ENCODE measurements at places on chromosomes 7 and 10.

- DNase-seq: no peak
These were observed 64.1 kb downstream of the HHEX start for GRCh38 chr10:92753865-92754264.

DNA sequence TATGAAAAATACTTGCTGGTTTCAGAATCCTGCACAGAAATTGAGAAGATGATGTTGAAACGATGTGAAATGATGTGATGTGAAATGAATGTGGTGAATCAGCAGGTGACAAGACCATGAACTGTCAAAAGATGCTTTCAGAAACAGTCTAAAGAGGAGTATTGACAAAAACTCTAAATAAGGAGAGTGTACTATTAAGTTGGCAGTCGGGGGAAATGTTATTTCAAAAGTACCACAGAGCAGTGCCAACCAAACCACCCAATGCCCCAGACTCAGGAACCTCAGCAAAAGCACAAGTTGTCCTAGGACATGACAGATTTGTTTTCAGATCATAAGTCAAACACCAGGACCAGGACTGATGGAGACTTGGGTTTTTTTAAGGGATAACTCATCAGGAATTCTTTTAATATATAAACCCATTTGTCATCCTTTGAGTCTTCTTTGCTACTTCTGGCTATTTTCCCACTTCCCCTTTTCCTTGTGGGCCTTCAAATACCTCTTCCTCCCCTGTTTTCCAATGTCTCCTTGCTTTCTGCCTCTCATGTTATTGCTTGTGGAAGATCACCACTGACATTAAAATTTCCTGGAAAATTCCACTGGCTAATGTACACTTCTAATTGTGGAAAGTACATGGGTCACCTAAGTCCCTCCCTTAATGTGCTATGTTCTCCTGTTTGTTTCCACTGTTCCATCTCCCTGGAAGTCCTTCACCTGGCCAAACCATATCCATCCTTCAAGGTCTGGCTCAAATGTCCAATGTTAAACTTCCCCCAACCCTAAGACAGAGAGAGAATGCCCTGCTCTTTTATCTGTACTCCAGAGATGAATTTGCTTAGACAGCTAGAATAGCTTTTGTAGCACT lies 10.2 kb upstream of the PPP1R3C start:
- DNase-seq: no peak

DNA sequence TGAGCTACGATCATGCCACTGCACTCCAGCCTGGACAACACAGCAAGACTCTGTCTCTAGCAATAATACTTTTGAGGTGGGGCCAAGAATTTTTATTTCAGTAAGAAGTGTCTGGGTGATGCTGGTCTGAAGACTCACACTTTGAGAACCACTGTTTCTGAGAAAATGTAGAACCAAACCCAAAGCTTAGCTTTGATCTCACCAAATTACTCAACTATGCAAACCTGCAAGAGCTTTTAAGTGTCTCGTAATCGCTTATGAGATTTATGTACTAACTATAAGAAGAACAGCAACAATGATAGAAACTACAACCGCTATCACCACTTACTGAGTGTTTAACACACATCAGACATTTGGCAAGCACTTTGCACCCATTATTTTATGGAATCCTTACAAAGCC lies 29.5 kb downstream of the APBB1IP start:
- no peak for DNase-seq

GRCh38 chr7:101114492-101114891 lies 12.4 kb upstream of the SERPINE1 start:
- no peak for DNase-seq

- DNase-seq: no peak
These were observed 3.3 kb downstream of the PTPN12 start for GRCh38 chr7:77540402-77540822.

- no peak for DNase-seq
These were observed 24.6 kb upstream of the INMT start for GRCh38 chr7:30727061-30727945.

GRCh38 chr7:21071561-21072501 lies 285.1 kb upstream of the SP8 start:
- no peak for DNase-seq

DNA sequence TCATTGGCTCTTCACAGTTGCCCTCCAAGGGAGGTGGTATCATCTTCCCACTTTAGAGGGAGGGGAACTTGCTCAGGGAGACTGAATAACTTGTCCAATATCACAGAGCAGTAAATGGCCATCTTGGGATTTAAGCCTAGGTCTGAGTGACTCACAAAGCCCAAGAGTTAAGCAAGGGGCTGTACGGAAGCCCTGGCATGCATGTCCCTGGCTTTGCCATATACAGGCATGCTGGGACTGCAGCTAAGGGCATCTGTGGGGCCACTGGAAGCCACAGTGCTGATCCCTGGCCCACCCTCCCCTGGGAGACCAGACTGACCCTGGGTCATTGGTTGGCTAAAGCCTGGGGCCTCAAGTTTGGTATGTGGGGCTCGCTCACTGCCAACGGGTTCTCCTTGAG lies 3.1 kb downstream of the VSIR start:
- DNase-seq: no peak

DNA sequence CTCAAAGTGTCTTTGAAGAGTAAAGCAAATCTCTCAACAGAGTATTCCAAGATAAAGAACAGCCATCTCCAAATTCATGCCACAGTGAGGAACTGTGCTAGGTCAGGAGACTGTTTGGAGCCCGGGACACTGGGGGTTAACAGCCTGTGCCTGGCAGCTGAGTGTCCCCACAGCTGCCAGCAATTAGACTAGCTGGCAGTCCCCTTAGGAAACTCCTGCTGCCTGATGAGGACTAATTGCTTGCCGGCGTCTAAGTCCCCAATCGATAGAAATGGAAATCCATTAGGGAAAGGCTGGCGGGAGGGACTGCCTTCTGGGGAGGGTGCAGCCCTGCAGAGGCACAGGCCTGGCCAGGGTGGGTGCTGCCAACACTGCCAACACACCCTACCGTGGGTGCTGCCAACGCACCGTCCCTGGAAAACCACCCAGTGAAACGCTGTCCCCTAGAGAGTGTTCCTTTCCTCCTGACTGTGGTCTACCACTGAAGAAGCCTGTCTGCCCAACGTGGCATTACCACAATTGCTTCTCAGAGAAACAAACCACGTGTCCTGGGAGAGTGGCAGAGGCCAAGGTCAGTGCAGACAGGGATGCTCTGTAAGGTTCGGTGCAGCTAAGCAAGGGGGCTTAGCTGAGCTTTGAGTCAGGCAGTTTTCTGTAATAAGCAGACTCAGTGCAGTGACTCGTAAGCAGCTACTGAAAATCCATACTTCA lies 60.8 kb downstream of the XRCC2 start:
- peak; percentile 98 for DNase-seq

- no peak for DNase-seq
These were observed 164.6 kb downstream of the PTEN start for GRCh38 chr10:88028072-88028471.

GRCh38 chr7:47516985-47517600 lies 64.8 kb downstream of the TNS3 start:
- no peak for DNase-seq

DNA sequence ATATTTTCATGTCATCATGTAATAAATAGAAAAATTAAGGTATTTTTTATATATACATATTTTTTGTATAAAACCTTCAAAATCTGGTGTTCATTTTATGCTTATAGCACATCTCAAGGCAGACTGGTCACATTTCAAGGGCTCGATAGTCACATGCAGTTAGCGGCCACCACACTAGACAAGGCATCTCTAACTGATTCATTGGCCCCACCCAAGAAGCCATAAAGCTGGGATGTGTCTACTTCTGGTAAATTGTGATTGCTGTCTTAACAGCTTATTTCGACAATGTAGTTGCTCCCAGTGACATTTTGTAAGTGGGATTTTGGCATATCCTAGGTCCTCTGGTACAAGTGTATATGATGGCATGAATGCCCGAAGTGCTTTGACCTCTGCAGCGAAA lies 168.7 kb downstream of the FRMD4A start:
- DNase-seq: no peak

DNA sequence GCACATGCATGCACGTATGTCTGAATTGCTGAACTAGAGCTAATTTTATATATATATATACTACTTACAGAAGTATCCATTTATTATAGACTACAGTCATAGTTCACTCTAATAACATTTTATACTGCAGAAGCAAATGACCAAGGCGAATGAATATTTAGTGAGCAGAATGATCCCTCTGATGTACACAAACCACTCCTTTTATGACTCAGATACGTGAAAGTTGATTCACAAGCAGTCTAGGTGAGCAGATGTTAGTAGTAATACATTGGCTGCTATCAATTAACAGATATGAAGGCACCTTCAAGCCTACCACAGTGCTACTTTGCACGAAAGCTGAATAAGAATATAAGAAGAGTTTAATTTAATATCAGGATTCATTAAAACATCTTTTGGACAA lies 10.4 kb downstream of the GPAM start:
- no peak for DNase-seq

DNA sequence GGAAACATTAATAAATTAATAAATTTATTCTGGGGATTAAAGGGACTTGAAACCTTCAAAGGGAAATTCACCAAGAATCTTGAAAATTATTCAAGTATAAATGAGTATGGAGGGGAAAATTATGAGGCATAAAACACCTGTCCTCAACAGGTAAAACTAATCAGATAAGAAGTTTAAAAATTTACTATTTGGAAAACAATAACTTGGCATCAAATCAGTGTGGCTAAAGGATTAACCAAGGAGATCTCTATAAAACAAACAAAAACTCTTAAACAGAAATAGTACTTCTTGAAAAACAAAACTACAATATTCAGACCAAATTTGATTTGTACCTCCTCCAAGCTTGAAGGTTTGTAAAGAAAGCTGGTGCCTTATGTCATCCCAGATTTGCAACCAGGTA lies 66.4 kb upstream of the ZNF804B start:
- no peak for DNase-seq

DNA sequence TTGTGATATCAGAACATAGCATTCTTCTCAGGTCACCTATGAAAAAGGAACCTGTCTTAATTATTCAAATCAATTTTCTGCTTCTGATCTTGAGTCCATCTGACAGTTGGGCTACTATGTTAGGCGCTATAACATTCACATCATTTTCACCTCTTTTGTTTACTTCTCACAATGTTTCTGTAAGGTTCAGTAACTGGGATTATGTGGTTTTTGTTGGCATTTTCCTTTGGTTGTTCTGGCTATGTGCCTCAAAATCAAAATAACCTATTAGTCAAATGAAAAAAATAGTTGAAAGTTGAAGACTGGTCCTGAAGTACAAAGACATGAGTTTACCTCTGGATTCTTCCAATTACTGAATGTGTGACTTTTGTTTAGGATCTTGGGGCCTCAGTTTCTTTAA lies 221.3 kb upstream of the SMIM30 start:
- DNase-seq: no peak

DNA sequence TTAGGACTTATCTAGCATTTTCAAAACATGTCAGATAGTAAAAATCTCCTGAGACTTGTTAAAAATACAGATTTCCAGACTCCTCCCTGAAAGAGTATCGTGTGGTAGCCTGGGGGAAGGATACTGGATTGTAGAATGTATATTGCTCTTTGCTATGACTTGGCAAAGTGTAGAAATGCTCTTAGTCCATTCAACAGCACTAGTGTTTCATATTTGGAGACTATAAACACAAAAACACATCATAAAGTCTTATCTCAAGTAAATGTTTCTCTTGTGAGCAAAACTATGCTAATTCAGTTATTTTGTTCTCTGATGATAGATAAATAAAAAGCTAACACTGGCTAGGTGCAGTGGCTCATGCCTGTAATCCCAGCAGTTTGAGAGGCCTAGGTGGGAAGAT lies 137.5 kb upstream of the PRPS1L1 start:
- no peak for DNase-seq

GRCh38 chr7:77859343-77859742 lies 60.8 kb downstream of the PHTF2 start:
- DNase-seq: no peak

GRCh38 chr7:36606976-36607720 lies 117.1 kb downstream of the AOAH start:
- DNase-seq: no peak

DNA sequence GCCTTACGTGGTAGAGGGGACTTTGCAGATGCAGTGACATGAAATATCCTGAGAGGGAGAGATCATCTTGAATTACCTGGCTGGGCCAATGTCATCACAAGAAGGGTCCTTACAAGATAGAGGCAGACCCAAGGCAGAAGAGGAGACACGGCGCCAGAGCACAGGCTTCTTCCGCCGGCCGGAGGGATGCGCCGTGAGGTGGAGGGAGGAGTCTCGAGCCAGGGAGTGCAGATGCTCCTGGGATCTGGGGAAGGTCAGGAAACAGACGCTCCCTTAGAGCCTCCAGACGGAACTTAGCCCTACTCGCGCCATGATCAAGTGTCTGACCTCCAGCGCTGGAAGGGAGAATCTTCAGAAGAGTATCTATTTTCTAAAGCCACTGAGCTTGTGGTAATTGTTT lies 304.8 kb downstream of the GLRX3 start:
- no peak for DNase-seq

DNA sequence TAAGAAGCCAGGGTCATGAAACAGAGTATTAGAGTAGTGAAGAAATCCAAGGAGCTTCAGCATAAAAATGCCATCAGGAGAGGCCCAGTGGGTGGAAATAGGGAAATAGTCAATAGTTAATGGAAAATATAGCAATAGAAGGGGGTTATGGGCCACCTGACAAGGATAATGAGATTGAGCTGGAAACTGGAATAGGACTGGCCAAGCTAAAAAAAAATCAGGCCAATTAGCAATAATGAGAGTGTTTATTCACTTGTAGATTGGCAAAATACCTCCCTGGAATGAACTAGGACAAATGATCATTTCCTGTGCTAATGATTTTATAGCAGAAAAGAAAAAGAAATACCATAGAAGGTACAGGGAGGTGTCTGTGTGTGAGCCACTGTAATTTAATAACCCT lies 97.9 kb downstream of the PLCE1 start:
- no peak for DNase-seq

DNA sequence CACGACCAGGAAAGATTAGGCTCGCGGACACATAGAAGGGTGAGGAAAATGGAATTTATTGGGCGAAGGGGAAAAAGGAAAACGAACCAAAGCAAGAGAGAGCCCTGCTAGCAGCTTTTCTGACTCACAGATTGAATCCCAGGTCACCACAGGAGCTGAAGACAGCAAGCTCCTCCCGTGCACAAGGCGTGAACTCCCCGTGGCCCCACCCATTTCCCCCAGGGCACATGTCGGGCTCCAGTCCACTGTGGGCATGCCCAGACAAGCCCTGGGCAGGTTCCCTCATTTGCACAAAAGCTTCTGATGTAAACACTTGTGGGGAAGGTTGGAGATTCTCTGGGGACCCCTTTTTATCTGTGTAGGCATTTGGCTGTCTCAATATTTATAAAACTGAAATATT lies 582.4 kb downstream of the SUGCT start:
- peak; percentile 14 for DNase-seq

GRCh38 chr7:158410720-158411119 lies 176.9 kb downstream of the PTPRN2 start:
- DNase-seq: no peak

- no peak for DNase-seq
These were observed 287.1 kb downstream of the WDR11 start for GRCh38 chr10:121138112-121138860.

- no peak for DNase-seq
These were observed 101.2 kb upstream of the PDGFA start for GRCh38 chr7:620885-621284.

- no peak for DNase-seq
These were observed 44.3 kb upstream of the STEAP1B start for GRCh38 chr7:22544245-22544644.

Data from NCI-H1105 treated with DMSO at 0.1 percent for 48 hours (cell line).